ENCODE measurements at places on chromosomes 11 and 22.

- no peak for DNase-seq
Measured at GRCh38 chr11:102530558-102530957, at the start of gene MMP7. Gene MMP7, minus strand, starts transcription at chr11:102530747. Its CDS starts 47 bp downstream, at chr11:102530700.

- no peak for DNase-seq
Measured at GRCh38 chr11:111733016-111733415, 33.2 kb downstream of the PPP2R1B start.

DNA sequence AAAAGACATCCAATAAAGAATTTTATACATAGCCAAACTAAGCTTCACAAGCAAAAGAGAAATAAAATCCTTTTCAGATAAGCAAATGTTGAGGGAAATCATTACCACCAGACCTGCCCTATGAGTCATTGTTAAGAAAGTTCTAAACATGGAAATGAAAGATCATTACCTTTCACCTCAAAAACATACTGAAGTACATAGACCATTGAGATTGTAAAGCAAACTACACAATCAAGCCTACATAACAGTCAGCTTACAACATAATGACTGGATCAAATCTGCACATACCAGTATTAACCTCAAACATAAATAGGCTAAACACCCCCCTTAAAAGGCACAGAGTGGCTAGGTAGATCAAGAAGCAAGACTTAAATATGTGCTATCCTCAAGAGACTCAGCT, 501.0 kb upstream of the LUZP2 start:
- DNase-seq, result no peak

- no peak for DNase-seq
Measured at GRCh38 chr22:48492366-48493320, 1335.0 kb downstream of the BRD1 start.

DNA sequence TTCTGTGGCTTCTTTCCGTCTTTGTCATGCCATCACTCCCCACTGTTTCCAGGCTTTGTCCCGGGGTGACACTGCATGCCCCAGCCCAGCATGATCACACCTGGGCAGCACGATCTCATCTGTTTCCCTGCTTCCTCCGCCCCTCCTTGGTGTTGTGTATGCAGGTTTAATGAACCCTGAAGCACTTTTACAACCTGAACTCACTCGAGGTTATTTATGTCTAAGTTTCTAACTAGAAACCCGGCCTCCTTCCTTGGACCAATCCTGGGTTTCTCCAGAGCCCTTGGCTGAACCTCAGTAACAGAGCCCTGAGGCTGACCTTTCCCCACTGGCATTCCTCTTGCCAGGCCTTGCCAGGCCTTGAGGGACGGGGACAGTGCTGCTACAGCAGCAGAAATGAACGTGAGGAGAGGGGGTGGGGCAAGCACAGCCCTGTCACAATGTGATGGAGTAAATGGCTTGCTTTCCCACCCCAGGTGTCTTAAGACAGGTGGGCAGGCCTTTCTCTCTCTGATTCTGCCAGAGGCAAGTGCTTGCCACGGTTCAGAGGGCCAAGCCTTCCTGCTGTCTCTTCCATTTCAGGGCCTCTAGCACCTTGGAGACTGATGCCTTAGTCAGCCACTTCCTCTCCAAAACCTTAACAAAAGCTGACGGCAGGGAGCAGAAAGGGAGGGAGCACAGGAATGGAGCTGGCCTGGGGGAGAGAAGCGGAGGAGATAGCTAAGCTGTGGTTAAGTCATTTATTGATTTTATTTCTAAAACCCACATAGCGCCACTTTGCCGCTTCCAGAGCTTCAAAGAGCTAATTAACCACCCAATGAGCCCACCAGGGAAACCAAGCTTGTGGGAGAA, 3.1 kb upstream of the PYGM start:
- DNase-seq, result no peak

DNA sequence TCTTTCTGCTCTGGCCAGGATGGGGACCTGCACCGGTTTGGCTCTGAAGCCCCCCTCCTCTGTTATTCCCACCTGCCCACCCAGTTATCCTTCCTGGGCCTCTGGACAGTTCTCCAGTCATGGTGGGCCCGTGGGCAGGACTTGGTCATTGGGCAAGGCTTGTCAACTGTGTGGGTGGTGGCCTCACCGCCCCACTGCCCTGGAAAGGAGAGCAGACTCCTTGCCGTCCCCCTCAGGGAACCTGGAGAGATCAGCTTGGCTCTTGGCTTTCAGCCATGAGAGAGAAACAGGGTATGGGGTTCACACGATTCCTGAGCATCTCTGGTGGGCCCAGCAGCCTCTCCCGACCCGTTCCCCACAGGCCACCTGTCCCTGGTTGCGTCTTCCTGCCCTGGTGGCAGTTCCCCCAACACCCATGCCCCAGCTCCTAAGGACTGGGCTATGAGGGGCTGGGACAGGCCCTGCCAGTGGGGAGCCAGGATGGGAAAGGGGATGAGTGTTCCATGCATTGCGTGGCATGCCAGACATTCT, 92.3 kb downstream of the MORC2 start:
- DNase-seq, result no peak

DNA sequence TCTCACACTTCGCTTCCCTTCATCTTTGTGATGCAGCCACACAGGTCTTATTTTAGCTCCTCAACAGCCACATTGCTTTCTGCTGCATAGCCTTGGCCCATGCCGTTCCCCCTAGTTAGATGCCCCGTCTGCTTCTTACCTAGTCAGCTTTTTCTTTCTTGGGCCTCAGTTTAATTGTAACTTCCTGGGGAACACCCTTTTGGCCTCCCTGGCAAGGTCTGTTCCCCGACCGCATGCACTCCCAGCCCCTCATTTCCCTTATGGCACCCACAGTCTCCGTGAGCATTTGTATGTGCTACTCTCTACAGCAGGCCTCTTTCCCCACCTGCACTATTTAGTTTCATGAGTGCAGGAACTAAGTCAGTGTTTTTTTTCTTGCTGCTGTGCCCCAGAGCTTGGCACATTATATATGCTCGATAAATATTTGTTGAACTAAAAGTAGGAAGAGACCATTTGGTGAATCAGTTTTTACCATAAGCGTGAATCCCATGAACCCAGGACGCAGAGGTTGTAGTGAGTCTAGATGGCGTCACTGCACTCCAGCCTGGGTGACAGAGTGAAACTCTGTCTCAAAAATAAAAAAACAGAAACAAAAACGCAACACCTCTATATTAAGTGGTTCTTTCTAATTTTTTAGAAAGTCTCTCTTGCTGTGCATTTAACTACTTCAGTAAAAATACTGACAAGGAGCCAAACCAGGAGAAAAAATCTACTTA, 38.5 kb downstream of the TNRC6B start:
- no peak for DNase-seq

- DNase-seq, result no peak
Measured at GRCh38 chr11:120875986-120876385, 147.9 kb upstream of the TBCEL start.

- DNase-seq, result no peak
Measured at GRCh38 chr22:44802071-44802700, 49.8 kb downstream of the ARHGAP8 start.

DNA sequence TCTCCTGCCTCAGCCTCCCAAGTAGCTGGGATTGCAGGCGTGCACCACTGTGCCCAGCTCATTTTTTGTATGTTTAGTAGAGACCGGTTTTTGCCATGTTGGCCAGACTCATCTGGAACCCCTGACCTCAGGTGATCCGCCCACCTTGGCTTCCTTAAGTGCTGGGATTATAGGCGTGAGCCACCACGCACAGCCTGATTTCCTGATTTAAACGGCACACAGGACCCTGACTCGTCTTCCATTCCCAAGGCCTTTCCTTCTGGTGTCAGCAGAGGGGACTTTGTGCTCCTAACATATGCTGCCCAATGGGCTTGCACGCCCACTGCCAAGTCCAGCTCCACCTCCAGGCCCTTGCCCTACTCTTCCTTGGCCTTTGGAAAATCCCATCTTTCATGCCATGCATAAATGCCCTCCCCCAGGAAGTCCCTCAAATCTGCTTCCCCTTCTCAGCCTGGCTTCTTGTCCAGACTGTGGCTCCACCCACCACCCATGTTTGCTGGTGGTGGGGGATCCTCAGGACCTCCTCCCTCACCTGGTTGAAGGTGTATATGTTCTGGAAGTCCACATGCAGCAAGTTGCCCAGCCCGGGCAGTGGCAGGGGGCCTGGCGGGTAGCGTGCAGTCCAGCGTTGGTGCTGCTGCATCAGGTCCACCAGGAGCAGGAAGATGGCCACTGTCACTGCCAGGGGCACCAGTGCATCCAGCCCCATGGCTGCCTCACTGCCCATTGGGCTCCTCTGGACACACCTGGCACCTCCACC, 23.9 kb upstream of the CYP2D6 start:
- no peak for DNase-seq

GRCh38 chr11:46913484-46913883, 4.9 kb downstream of the LRP4 start:
- no peak for DNase-seq

DNA sequence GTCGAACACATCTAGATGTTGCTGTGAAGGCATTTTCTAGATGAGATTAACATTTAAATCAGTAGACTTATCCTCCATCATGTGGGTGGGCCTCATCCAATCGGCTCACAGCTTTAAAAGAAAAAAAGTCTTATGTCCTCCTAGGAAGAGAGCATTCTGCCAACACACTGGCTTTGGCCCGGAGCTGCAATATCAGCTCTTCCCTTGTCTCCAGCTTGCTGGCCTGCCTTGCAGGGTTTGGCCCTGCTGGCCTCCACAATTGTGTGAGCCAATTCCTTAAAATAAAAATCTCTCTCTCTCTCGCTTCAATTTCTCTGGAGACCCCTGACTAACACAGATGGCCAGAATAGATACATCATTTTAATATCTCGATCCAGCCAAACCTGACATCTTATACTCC, 13.1 kb upstream of the ABCC8 start:
- DNase-seq, result no peak

- no peak for DNase-seq
Measured at GRCh38 chr22:45547731-45548130, 45.0 kb downstream of the FBLN1 start.

GRCh38 chr11:1782031-1782590, 18.4 kb upstream of the CTSD start:
- no peak for DNase-seq

DNA sequence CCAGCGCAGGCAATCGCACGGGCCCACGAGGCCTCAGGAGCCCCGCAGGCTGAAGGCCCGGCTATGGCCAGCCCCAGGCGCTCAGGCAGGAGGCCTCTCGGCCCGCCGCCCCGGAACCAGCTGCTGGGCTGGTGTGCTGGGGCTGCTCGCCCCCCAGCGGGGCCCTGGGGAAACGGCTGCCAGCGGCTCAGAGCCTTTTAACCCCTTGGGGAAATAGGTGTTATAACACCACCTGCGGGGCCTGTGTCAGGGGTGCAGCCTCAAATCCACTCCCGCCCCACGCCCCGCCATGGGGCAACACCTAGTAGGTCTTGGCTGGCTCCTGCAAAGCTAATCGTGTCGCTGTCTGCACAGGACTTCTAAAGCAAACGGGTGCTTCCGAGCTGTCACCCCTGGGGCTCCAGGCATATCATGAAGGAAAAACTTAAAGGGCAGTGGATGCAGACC, 237.4 kb downstream of the TTC28 start:
- no peak for DNase-seq

GRCh38 chr11:61955422-61956135, 5.4 kb downstream of the BEST1 start:
- no peak for DNase-seq

DNA sequence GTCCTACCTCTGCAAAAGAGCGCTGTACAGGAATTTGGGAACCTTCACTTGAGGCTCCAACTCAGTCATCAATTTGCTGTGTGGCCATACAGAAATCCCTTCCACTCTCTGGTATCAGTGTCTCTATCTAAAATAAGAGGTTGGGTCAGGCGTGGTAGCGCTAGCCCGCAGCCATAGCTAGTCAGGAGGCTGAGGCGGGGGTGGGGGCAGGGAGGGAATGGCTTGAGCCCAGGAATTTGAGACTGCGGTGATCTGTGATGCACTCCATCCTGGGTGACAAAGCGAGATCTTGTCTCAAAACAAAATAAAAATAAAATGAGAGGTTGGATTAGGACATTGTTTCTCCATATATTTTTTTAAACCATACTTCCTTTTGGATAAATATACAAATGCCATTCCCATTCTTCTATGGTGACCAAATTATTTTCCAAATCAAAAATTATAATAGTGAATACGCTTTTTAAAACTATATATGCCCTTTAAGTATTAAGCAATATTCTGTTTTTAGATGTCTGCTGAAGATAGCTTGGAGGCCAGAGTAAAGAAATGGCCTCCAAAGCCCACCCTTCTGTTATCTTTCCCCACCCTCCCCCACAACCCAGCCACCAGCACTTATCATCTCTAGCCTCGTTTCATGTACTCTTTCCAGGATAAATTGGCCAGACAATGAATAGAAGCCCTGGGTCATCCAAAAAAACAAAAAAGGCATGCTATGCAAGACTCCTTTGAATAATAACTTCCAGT, 87.2 kb downstream of the PLEKHA7 start:
- DNase-seq, result no peak

DNA sequence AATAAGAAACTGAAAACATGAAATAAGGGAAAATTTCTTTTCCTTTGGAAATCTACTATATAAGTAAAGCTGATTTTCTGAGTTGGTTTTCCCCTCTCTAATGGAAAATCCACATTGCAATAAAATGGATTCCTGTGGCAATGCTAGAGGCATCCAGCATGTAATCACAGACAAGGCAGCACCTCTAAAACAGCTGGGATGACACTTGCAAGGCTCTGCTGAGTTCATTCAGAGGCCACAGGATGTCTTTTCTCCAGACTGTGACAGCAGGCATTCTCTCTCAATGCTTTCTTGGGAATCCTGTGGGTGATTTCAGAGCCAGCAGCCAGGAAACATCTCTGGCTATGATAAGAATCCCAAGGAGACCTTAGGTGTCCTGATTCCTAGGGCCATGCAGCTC, 201.3 kb upstream of the BLID start:
- DNase-seq, result no peak

DNA sequence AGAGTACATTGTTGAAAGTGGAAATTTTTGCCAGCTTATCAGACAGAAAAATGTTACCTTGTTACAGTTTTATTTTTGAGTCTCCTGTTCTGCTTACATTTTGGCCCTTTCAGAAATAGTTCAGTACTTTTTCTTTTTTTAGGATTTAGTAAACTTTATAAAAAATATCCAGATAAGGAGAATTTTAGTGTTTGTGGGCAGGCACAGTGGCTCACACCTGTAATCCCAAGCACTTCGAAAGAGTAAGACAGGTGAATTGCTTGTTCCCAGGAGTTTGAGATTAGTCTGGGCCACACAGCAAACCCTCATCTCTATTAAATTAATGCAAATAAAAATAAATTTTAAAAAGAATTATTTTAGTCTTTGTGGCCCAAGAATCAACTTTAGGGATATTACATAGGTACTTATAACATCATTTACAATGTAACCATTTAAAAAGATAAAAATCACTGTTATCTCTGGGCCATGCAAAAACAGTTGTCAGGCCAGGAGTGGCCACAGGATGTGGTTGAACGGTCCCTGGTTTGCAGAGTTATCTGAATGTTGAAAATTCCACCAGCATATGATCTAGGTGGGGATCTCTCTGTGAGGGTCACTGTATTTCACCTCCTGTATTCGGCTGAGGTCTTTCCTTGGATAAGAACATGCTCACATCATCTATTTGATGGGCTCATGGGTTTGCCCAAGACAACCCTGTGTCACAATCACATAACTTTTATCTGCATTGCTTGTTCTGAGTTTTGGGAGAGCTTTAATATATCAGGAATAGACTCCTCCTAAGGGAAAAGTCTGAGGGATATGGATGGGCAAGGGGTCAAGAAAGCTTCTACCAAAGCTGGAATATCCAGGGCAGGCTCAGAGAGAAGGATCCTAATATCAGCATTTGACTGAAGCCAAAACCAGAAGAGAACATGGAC, 91.5 kb downstream of the GGTLC2 start:
- DNase-seq, result no peak

Measured in cerebellar nuclear complex (tissue), 1 donor.